Ovary (tissue), 10 donors: ENCODE measurements at places on chromosomes 3 and 15.

DNA sequence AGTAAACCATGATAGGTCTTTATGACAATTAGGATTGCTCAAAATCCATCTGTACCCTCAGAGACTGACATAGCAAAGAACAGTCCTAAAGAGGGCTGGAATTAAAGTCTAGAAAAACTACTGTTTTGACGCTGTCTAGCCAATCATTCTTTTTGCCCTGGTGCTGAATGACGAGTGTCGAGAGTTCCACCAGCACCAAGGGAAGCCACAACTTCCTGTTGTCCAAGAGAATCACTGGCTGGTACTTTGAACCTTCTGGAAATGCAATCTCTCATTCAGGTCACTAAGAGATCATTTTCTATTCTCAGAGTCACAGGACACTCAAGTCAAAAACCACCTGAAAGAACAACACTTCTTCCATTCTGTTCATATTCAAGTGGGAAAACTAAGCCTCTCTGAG is 37.7 kb downstream of the FBN1 start:
- no peaks in the 10 kb centered on the region for H3K27me3 ChIP-seq
- no peaks in the 10 kb centered on the region for H3K36me3 ChIP-seq
- no peak overlapping the region for H3K4me3 ChIP-seq
- H3K27ac ChIP-seq = no peak overlapping the region
- H3K4me1 ChIP-seq = peaks cover 2% of the 10 kb centered on the region

- peak overlapping the region; percentile 82 for H3K27ac ChIP-seq
- H3K4me3 ChIP-seq = no peak overlapping the region
- H3K4me1 ChIP-seq = peaks cover 13% of the 10 kb centered on the region
Observed at GRCh38 chr3:58052373-58053273, 44.4 kb downstream of the FLNB start.

GRCh38 chr3:36477655-36478054 is 97.4 kb downstream of the STAC start:
- DNase-seq = no peak
- H3K4me3 ChIP-seq = no peak overlapping the region

- DNase-seq = no peak
- no peak overlapping the region for H3K4me3 ChIP-seq
- H3K27ac ChIP-seq = no peak overlapping the region
- no peaks in the 10 kb centered on the region for H3K27me3 ChIP-seq
Observed at GRCh38 chr3:81152156-81152555, 609.3 kb downstream of the GBE1 start.

GRCh38 chr3:118536764-118537163 is 497.9 kb downstream of the IGSF11 start:
- no peak for DNase-seq
- no peaks in the 10 kb centered on the region for H3K27me3 ChIP-seq
- no peak overlapping the region for H3K4me3 ChIP-seq

DNA sequence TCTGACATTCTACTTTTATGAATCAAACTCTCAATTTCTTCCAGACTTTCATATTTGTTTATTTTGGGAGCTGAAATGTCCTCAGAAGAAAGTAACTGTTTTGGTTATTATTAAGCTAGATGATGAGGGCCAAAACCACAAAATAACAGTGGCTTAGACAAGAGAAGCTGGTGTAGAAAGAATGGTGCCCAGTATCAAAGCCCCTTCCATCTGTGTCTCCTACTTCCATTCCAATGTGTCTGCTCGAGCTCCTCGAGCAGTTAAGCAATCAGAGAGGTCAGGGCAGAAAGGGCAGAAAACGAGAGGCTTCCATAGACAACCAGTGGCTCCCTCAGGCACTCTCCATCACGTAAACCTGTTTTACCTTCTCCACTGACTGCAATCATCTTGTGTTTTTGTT is 59.7 kb upstream of the MAGI1 start:
- no peak for DNase-seq
- no peaks in the 10 kb centered on the region for H3K36me3 ChIP-seq
- no peaks in the 10 kb centered on the region for H3K27me3 ChIP-seq

DNA sequence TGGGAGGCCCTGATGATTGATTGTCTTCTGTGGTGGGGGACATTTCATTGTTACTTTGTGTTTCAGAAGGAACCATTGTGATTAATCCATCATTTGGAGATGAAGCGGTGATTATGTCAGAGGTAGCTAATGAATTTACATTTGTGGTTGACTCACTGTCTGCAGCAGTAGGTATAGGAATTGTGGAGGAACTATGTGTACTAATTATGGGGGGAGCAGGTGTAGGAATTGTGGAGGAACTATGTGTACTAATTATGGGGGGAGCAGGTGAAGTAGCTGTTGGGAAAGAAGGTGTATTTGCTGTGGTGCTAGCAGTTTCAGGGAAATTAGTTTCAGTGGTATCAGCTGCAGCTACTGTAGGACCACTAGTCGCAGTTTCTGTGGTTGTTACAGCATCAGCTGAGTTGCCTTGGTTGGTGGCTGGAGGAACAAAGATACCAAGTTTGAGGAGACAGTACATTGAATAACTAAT is 6.9 kb downstream of the MUC13 start:
- no peaks in the 10 kb centered on the region for H3K27me3 ChIP-seq
- no peak overlapping the region for H3K27ac ChIP-seq
- H3K4me1 ChIP-seq = no peaks in the 10 kb centered on the region
- H3K4me3 ChIP-seq = no peak overlapping the region
- no peak for DNase-seq

DNA sequence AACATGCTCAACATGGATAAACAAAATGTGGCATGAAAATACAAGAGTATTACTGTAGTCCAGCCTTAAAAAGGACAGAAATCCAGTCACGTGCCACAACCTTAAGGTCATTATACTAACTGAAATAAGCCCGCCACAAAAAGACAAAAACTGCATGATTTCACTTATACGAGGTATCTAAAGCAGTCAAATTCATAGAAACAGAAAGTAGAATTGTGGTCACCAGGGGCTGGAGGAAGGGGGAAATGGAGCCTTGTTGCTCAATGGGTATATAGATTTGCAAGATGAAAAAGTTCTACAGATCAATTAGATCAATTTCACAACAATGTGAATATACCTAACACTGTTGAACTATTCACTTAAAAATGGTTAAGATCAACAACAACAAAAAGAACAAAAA is 7.4 kb downstream of the GLB1 start:
- H3K27ac ChIP-seq = no peak overlapping the region
- no peaks in the 10 kb centered on the region for H3K36me3 ChIP-seq
- H3K27me3 ChIP-seq = no peaks in the 10 kb centered on the region
- peaks cover 3% of the 10 kb centered on the region for H3K4me1 ChIP-seq

DNA sequence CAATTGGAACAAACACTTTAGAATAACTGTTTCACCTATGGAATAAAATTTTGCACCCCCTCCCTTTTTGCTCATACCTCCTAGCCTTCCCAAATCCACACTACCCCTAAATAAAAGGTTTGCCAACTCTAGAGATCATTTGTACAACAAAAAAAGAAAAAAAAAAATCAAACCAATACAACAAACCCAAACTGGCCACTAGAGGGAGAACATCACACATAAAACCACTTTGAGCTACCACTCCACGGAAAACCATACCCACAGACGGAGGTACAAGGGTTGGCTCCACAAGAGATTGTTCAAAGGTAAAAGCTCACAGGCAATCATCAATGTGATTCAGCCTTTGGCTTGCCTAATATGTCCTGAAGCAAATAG is 47.6 kb downstream of the SETMAR start:
- no peaks in the 10 kb centered on the region for H3K36me3 ChIP-seq
- H3K27me3 ChIP-seq = no peaks in the 10 kb centered on the region
- DNase-seq = no peak

- no peak for DNase-seq
- H3K27me3 ChIP-seq = no peaks in the 10 kb centered on the region
- no peak overlapping the region for H3K27ac ChIP-seq
- no peaks in the 10 kb centered on the region for H3K36me3 ChIP-seq
- no peak overlapping the region for H3K4me3 ChIP-seq
Observed at GRCh38 chr3:131228522-131228921, 153.1 kb upstream of the NUDT16 start.

DNA sequence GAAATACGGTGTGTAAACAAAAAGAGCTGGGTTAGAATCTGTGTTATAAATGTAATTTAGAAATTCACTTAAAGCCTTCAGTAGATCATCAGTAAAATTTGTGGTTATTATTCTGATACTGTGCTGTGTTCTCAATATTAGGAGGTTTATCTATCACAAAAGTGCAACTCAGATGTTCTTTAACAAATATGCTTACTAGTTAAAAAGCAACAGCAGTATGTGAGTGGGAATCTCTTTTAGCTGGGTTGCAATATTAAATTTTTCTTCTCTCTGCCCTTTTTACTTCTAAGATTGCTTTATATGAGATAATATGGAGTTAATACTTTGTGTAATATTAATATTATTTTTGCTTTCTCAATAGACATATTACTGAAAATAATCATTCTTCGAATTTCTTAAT is 53.4 kb downstream of the CHD2 start:
- H3K4me1 ChIP-seq = peaks cover 3% of the 10 kb centered on the region
- no peak overlapping the region for H3K4me3 ChIP-seq
- DNase-seq = no peak
- H3K36me3 ChIP-seq = no peaks in the 10 kb centered on the region

DNA sequence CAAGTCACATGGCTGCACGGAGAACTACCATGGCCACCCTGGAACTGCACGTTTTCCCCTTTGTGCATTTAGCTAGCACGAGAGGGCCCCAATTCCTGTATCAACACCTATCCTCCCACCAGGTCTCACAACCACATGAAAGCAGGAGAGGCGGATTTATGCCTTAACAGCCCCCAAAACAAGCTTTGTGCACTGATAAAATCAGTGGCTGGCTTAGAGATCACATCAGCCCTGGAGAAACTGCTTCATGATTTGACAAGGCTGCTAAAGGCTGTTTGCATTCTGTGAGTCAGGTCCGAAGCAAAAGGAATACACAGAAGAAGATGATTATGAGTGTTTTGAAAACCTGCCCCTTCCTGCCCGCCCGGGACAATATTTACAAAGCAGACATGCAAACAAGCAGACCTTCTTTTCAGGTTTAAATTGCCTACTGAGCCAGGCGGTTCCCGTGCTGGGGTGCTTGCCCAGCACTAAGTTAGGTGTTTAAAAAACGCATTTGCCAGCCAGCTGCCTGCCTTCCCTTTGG is 25.9 kb downstream of the CEMIP start:
- no peaks in the 10 kb centered on the region for H3K4me1 ChIP-seq
- no peak for DNase-seq
- H3K27ac ChIP-seq = no peak overlapping the region
- H3K36me3 ChIP-seq = no peaks in the 10 kb centered on the region
- H3K27me3 ChIP-seq = no peaks in the 10 kb centered on the region
